ENCODE measurements at places on chromosomes 16 and 17.

GRCh38 chr17:76598004-76598439 lies 12.4 kb upstream of the ST6GALNAC2 start:
- DNase-seq, result peak; percentile 57

DNA sequence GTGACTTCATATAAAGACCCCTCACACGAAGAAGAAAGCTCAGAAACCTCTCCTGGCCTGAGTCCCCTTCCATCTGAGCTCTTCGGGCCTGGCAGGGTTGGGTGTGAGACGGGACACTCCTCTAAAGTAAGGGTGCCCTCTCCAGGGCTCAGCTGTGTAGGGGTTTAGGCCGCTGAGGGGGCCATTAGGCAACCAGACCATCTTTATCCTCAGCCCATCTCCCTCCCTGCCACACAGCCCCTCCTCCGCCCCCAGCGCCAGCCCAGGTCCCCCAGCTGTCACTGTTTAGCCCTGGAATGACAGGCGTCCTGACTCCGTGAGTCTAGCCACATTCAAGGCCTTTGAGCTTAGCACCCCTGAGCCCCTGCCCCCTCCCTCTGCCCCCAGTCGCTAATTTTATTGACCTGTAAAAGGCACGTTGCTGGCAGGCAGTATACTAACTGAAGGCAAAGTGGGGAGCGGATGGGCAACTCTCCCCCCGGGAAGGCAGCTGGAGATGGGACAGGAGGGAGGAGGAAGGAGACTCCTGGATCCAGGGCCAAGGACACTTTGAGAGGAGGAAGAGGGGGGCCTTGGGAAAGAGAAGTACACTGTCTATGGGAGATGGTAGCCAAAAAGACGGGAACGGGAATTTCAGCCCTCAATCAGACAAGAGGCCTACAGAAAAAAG lies 592 bp upstream of the ZNF385C start:
- no peak for DNase-seq

- no peak for DNase-seq
These were observed 153.8 kb downstream of the MSI2 start for GRCh38 chr17:57410169-57410568.

- no peak for DNase-seq
These were observed 26.1 kb downstream of the DHRS7C start for GRCh38 chr17:9765322-9765721.

- DNase-seq, result no peak
These were observed 14.1 kb downstream of the TMC5 start for GRCh38 chr16:19431636-19432340.

DNA sequence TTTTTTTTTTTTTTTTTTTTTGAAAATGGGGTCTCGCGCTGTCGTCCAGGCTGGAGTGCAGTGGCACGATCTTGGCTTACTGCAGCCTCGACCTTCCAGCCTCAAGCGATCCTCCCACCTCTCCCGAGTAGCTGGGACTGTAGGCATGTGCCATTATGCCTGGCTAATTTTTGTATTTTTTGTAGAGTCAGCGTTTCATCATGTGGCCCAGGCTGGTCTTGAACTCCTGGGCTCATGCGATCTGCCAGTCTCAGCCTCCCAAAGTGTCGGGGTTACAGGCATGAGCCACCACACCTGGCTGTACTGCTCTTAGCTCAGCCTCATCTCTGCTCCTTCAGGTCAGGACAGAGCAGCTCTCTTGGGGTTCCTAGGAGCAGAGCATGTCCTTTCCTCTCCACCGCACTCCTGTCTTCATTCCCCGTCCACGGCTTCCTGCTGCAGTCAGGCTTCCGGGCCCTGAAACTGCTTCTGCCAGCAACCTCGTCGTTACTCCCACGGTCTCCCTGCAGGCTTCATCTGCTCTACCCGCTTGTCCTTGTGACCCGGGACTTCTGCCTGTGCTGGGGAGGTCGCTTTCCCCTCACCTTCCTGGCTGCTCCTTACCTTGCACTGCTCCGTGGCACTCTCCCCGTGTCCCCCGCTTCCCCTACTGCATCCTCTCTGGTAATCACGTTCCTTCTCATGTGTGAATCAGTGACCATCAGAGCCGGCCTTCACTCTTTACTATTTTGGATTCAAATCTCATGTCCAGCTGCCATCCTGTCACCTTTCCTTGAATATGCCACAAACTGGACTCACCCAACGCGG lies 38.0 kb downstream of the PRMT7 start:
- DNase-seq, result no peak

DNA sequence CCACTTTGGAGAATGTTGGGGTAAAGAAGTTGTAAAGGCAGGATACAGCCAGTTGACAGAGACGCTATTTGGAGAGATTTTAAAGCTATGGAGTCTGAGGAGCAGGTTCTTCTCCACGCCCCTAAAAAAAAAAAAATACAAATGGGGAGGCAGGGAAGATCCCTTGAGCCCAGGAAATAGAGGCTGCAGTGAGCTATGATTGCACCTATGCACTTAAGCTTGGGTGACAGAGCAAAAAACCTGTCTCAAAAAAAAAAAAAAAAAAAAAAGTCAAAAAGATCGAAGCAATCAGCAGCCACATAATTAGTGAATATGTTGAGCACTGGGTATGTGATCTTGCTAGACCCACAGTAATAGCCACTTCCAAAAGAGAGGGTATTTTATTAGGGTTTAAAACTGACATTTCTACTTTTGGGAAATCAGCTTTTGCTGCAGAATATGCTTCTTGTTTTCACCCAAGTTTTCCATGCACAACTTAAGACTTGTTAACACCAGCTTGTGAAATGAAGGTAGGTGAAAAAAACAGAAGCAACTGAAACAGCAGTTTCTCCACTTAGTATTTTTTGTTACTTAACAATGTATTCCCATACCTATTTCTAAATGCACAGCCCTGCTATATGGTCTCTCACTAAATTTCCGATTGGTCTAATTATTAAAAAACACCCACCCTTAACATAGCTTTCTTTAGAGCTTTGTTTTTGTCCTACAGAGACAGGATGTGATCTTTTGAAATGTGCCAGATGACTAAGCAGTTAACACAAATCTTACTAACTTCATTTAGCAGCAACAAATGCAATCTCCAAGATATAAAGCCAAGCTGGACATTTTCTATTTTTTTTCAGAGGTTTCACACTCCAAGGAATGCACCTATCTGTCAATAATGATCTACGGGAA lies 2.5 kb upstream of the ARL6IP1 start:
- no peak for DNase-seq

DNA sequence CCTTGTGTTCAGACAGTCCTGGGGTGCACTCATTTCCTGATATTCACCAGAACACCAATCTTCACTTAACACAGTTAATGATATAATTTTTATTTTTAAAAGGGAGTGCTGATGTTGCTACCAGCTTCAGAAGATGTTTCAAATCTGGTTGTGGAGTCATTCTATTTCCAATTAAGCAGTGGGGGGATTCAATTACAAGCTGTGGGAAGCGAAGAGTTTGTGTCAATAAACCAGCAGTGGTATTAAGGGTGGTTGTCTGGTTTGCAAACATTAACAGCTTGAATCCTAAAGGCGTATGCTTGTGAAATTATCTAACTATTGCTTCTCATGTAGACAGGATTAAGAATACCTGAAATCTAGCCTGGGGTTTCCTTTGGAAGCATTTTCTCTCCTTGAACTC lies 1637.5 kb upstream of the GOT2 start:
- no peak for DNase-seq

- DNase-seq, result no peak
These were observed 491 bp downstream of the POLR2C start for GRCh38 chr16:57462978-57463362.
